ENCODE measurements at places on chromosomes 4 and X. TPM values are rescaled to one million over a fixed set of nuclear protein-coding genes. Genes with fewer than 3 reads are reported as not detected.

Gene RBMXL3
- total RNA-seq: not detected

Gene LRRC66
- 1.9 TPM for total RNA-seq

Gene PIN4
- total RNA-seq: 23.2 TPM

Gene OPHN1
- total RNA-seq: 57.9 TPM

Gene PCGF3
- total RNA-seq: 100 TPM
